Germinal center (tissue), 1 donor: ENCODE measurements at places on chromosomes 5 and 9.

DNA sequence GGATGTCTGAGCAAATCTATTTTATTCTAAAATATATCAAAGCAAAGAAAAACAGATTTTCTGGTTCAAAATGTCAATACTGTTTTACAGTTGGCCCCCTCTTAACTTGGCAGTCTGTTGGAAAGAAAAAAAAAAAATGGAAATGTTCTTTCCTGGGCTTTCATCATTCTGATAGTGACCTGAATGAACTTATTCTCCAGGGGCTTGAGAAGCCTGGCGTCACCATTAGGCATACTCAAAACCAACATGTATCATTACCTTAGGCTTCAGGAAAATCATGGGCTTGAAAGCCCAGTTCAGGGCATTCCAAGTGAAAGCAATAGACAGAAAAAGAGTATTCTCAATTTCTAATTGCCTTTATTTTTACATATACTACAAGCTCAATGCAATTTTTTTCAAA, 283.7 kb upstream of the PUM3 start:
- DNase-seq, result no peak

DNA sequence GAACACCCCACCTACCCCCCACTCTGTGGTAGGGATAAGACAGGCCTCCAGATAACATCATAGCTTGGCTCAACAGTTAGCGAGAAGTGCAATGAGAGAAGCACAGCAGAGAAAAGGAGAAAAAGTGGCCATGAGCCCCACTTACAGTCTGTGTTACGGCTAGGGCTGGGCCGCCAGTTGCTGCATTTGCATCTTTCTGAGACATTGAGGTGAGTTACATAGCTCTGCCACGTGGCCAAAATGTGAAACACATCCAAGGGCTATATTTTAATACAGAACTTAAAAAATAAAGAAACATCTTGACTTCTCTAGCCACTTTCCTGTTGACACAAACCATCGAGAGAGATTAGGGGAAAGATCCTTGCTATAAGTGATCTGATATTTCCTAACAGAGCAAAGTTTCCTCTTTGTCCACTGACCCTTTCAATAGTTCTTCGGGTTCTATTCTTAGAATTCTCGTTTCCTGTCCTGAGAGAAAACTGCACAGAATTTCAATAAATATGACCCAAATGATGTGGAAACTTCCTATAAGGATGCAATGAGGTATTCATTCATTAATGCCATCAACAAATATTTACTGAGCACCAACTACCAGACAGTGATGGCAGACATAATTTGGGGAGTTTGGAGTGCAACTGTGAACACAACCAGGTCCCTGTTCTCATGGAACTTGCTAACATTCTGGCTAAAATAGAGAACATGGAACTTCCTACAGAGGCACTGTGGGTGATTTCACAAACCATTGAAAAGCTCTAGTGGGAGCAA, 3.2 kb upstream of the TLE4 start:
- peak; percentile 56 for DNase-seq

GRCh38 chr9:113183956-113184488, 33.2 kb downstream of the SLC31A2 start:
- no peak for DNase-seq

- DNase-seq, result no peak
These were observed 620.2 kb upstream of the DMAC1 start for GRCh38 chr9:8419596-8420275.

DNA sequence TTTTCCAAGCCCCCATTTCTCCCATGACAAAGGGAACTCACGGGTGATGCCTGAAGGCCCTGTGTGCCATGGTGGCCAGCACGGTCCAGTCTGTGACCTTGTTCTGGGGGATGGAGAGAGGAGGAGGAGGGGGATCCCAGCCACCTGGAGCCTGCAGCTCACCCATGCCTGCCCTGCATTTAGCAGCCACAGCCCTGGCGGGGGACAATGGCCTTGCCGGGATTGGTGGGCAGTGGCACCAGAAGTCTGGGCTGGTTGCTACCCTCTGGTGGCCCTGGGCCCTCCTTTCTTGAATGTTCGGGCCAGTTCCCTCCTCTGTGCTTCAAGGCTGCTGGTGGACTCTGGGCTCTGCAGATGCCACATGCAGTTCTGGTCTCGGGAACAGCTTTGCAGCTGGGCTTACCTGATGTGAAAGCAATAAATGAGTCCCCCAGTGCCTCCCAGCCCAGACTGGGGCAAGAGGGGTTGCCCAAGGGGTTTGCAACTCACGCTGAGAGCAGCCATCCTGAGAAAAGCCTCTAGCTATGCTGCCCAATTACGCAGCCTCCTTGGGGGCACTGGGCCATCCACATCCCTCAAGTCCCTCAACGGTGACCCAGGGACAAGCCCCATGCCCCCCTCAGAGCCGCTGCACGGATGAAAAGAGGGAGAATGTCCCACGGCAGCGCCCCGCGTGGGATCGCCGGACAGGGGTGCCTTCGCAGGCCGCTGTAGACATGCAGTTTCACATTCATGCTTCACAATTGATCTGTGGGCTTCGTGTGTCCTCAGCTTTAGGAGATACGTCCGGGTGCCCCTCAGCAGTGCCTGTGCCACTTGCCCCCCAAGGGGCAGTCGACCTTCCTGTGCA, 49.2 kb upstream of the FCN1 start:
- DNase-seq, result no peak

DNA sequence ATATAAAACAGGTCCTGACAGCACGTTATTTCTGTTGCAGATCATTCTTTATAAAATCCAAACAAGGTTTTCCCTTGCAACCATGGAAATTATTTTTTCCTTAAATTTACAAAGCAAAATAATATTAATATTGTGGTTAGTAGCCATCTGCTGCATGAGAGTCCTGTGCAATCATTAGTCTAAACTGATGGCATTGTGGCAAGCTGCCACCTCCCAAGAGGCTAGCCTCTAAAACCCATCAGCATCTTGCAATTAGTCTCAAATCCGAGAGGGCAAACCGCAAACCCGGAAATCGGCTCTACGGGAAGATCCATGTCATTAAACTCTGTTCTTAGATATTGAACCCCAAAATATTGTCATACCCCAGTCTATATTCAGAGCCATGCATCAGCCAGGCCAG, 11.3 kb upstream of the CDH6 start:
- no peak for DNase-seq

GRCh38 chr9:110579862-110580219, 300 bp upstream of the SVEP1 start:
- no peak for DNase-seq

DNA sequence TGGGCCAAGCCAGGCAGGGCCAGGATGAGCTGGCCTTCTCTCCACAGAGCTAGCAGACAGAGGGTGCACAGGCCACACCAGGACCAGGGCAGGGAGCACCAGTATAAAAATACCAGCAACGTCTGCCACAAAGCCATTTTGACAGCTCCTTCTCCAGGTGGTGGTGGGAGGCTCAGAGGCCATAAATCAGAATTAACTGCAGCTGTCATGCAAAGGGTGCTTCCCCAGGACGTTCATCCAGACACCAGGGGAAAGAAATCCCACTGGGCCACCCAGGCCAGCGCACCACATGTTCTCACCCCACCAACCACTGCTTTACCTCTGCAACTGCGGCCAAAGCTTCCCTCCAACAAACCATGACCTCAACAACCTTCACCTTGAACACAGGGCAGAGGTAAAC, 403.7 kb upstream of the TRPC7 start:
- no peak for DNase-seq

GRCh38 chr9:90343991-90344390, 298.6 kb downstream of the DIRAS2 start:
- DNase-seq, result no peak

DNA sequence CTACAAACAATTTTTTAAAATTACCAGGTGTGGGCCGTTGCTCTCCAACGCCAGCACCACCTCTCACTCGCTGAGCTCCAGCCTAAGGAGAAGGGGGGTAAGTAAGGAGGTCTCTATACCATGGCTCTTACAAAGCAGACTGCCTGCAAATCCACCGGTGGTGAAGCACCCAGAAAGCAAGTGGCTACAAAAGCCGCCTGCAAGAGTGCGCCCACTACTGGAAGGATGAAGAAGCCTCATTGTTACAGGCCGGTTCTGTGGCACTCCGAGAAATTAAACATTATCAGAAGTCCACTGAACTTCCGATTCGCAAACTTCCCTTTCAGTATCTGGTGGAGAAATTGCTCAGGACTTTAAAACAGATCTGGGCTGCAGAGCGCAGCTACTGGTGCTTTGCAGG, 46.0 kb downstream of the CDO1 start:
- DNase-seq, result peak; percentile 21

- DNase-seq, result no peak
These were observed 215.3 kb downstream of the SLIT3 start for GRCh38 chr5:169085636-169086035.

DNA sequence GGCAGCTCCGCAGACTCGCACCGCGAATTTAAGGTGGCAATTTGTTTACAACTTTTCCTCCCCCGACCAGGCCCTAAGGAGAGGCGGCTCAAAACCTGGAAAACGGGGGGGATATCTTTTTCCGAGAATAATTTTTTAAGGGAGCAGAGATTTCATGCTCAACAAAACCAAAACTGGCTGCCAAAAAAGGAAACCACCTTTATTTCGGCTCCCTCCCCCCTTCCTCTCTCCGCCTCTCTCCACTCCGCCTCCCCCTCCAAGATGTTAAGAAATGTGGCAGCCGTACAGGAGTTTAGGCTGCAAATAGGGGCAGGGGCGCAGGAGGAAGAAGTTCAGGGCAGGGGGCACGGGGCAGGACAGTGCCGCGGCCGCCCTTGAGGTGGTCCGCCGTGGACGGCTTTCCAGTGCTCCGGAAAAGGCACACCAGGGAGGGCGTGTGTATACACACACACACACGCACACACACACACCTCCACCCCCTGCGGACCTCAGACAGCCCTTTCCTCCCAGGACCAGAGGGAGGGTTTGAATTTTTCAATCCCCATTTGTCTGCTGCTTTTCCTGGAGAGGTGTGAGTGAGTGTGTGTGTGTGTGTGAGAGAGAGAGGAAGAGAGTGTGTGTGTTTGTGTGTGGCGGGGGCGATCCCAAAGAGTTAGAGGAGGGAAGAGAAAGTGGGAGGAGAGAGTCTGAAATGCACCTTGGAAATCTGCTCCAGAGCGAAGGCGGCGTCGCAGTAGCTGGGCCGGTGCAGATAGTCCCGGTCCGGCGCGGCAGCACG, 9.1 kb downstream of the PTCH1 start:
- DNase-seq, result peak; percentile 10

DNA sequence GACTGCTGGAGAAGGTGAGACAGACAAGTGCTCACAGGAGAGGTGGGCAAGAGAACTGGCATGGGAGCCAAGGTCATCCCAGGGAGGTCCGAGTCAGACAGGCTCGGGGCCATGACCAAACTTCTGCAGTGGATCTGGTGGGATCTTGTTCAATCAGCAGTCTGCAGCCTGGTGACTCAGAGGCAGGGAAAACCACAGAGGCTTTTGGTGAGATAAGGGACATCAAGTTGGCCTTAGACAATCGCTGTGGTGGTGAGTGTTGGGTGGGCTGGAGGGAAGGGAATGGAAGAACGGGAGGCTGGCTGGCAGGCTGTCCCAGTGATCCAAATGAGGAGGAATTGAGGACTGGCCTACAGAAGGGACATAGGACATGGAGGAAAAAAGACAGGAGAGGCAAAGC, 123.8 kb downstream of the TMEM174 start:
- DNase-seq, result no peak

- no peak for DNase-seq
These were observed 292.8 kb upstream of the KLF4 start for GRCh38 chr9:107782381-107782780.

DNA sequence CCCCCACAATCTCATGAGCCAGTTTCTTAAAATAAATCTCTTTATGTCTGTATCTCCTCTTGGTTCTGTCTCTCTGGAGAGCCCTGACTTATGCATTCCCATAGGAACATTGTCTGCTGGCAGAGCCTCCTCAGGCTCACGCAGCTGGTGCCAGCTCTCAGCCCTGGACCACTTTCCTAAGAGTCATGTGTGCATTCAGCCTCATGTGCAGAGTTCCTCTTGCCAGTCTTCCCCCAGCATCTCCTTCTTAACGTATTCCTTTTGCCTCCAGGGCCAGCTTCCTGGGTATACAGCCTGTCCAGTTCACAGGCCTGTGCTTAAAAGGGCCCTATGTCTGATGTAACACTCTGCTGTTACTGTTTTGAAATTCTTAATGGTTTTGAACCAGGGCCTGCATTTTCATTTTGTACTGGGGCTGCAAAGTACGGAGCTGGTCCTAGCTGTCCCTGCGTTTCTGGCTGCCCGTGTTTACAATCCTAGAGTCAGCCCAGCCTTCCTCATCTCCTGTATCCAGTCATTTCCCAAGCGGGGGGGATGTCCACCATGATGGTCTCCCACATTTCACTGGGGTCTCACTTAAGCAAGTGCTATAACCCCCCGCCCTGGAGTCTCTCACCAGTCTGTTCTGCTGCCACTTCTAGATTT, 18.1 kb downstream of the ANKRD33B start:
- DNase-seq, result no peak

- no peak for DNase-seq
These were observed 42.3 kb downstream of the NSG2 start for GRCh38 chr5:174087783-174088182.

GRCh38 chr9:134190232-134191121, 26.1 kb upstream of the RNU6ATAC start:
- DNase-seq, result no peak

DNA sequence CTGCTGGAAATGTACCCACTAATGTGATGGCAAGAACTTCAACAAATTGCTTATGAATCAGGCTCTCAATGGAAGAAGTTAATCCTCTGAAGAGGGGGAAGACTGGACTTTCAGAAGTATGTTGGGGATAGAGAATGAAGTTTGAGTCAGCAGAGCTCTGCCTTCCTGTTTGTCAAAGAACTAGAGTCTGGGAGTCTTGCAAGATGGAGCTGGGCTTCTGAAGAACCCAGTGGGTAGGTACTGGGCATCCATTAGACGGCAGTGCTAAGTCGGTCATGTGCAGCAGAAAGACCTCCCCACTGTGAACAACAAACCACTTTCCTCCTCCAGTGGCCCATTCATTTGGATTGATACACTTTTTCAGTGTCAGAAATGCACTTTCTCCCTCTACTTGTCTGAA, 34.6 kb downstream of the OTULIN start:
- no peak for DNase-seq

DNA sequence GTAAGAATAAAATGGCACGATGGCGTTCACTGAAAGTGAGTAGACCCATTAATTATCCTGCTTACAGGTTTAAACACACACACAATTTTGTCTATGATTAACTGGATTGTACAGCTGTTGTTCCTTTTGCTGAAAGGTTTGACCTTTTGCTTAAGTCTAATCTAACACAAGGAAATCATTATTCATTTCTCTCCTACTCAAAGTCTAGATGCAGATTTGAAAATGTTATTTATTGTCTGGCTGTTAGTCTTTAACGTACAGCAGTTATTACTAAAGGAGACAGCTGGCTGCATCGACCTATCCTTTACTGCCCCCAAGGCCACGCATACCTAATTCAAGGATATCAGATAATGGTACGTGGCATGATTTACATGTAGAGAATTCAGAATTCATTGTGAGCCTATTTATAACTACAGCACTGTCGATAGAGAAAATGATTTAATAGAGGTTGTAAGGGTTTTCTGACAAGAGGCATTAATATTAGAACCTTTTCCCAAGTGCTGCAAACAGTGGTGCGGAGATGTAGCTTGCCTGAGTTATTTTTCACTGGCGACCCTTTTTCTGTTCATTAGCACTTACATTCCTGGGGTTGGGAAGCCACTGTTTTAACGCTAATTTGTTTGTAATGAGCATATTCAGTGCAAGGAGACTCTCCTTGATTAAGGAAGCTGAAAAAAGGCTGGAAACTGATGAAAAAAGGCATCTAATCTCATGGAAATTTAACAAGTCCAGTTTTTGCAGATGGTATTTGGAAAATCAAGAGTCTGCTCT, 368.4 kb upstream of the GRAMD2B start:
- no peak for DNase-seq

GRCh38 chr9:35905051-35905781, 786 bp upstream of the HRCT1 start:
- no peak for DNase-seq

GRCh38 chr9:71975833-71976232, 64.4 kb downstream of the C9orf85 start:
- no peak for DNase-seq
